NCI-H345 (cell line): ENCODE measurements at places on chromosomes 16 and 17.

- no peak for DNase-seq
Measured at GRCh38 chr17:26775219-26775822, 518.6 kb upstream of the WSB1 start.

DNA sequence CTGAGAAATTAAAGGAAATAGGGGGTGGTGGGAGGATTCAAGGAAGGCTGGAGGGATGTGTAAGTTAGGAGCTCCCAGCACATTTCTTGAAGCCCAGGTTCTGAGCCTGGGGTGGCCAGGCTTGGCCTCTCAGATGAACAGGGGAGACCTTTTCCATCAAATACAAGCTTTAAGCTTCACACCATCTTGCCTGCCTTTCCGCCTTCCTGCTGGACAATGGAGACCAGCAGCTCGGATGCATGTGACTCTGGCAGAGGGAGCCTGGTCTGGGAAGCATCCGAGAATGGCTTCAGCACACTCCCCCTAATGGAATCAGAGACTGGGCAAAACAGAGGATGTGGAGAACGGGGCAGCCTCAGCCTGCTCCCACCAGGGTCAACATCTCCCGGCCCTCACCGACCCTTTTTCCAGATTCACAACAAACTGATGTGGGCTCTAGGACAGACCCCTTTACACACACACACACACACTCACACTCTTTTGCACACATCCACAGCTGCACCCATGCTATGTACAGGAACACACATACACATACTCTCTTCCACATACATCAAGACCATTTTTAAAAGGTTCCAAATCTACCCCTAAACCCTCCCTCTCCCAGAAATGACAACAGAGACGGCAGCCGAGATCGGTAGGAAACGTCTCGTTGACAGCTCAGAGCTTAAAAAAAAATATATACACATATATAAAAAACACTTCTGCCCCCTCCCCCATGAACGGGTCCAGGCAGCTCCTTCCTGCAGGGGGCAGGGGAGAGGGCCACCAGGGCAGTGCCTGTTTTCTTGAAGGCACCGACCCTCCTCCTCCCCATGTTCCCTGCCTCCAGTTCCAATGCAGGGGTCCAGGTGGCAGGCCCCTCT, 6.5 kb upstream of the ATXN7L3 start:
- no peak for DNase-seq

- DNase-seq = no peak
Measured at GRCh38 chr16:14181371-14182050, 110.4 kb downstream of the MRTFB start.

DNA sequence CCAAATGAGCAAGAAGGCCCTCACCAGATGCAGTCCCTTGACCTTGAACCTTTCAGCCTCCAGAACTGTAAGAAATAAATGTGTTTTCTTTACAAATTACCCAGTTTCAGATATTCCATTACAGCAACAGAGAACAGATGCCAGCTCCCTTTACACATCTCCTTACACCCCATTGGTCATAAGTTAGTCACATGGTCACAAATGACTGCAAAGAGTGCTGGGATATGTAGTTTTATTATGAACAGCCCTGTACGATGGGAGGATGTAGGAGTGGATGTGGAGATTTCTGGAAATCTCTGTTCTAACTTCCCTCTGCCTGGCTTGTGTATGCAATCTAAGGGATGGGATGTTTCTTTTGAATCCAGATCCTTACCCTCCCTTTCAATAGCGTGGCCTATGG, 13.3 kb upstream of the RPL38 start:
- DNase-seq = peak; percentile 67

GRCh38 chr17:82956726-82957468, 117.1 kb upstream of the ZNF750 start:
- no peak for DNase-seq

- peak; percentile 33 for DNase-seq
Measured at GRCh38 chr17:15502369-15503112, 35.1 kb upstream of the CDRT4 start.

DNA sequence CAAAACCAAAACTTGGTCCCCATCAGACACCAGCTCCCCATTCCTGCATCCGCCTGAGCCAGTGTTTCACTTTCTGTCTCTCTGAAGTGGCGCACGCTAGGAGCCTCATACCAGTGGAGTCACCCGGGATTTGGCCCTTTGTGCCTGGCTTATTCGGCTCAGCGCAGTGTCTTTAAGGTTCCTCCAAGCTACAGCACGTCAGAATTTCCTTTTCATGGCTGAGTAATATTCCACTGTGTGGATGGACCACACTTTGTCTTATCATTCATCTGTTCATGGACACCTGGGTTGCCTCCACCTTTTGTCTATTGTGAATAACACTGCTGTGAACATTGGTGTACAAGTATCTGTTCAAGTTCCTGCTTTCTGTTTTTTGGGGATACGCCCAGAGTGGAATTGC, 45.2 kb upstream of the CHMP6 start:
- no peak for DNase-seq

GRCh38 chr17:73311428-73311780, 397 bp downstream of the CDC42EP4 start:
- DNase-seq = no peak

DNA sequence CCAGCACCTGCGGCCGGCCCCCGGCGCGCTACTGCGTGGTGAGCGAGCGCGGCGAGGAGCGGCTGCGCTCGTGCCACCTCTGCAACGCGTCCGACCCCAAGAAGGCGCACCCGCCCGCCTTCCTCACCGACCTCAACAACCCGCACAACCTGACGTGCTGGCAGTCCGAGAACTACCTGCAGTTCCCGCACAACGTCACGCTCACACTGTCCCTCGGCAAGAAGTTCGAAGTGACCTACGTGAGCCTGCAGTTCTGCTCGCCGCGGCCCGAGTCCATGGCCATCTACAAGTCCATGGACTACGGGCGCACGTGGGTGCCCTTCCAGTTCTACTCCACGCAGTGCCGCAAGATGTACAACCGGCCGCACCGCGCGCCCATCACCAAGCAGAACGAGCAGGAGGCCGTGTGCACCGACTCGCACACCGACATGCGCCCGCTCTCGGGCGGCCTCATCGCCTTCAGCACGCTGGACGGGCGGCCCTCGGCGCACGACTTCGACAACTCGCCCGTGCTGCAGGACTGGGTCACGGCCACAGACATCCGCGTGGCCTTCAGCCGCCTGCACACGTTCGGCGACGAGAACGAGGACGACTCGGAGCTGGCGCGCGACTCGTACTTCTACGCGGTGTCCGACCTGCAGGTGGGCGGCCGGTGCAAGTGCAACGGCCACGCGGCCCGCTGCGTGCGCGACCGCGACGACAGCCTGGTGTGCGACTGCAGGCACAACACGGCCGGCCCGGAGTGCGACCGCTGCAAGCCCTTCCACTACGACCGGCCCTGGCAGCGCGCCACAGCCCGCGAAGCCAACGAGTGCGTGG, 1.5 kb downstream of the NTN1 start:
- no peak for DNase-seq

DNA sequence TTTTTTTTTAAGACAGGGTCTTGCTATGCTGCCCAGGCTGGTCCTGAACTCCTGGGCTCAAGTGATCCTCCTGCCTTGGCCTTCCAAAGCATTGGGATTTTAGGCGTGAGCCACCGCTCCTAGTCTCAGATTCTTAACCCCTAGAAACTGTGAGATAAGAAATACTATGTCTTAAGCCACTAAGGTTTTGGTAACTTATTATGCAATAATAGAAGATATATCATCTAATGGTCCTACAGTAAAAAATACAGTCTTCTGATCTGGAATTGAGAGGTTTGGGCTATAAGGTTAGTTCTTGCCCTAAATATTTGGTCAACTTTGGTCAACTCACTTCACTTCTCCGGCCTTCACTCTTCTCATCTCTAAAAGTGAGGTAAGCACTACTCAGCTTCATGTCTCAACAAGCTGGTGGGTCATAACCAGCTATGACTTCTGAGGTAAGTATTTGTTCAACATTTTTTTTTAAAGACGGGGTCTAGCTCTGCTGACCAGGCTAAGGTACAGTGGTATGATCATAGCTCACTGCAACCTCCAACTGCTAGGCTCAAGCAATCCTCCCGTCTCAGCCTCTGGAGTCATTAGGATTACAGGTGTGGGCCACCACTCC, 14.7 kb downstream of the RAD51D start:
- DNase-seq = no peak

- DNase-seq = peak; percentile 55
Measured at GRCh38 chr17:73427198-73427597, 115.4 kb upstream of the CDC42EP4 start.

DNA sequence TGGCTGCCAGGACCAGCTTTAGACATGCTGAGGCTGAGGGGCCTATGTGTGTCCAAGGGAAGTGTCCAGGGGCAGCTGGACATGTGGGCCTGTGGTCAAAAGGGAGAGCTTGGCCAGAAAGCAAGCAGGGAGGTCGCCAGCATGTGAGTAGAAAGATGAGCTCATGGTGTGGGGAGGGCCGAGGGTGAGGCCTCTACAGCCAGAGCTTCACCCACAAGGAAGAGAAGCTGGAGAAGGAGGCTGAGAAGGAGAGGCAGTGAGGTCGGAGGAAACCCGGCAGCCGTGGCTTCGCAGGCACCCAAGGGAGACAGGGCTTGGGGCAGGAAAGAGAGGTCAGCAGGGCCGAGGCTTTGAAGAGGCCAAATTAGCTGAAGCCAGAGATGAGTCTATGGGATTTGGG, 4.0 kb upstream of the HSD11B2 start:
- DNase-seq = no peak

DNA sequence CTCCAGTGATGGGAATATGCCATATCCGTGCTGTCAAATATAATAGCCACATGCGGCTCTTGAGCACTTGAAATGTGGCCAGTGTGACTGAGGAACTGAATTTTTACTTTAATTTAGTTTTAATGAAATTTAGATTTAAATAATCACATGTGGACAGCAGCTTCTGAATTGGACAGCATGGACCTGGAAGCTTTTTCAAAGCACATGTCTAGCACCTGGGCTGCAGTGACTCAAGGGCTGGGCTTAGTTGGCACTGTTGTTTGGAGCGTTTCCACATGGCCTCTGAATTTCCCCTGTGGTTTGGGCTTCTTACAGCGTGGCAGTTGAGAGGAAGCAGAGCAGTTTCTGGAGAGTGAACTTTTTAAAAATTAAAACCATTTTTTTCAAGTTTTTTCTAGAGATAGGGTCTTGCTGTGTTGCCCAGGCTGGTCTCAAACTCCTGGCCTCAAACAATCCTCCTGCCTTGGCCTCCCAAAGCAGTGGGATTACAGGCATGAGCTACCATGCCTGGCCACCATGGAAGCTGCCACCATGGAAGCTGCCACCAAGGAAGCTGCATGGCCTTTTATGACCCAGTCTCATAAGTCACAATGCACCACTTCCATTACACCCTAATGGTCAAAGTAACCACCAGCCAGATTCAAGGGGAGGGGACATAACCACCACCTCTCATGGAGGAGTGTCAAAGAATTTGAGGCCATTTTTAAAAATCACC, 6.7 kb upstream of the TOB1 start:
- DNase-seq = no peak

DNA sequence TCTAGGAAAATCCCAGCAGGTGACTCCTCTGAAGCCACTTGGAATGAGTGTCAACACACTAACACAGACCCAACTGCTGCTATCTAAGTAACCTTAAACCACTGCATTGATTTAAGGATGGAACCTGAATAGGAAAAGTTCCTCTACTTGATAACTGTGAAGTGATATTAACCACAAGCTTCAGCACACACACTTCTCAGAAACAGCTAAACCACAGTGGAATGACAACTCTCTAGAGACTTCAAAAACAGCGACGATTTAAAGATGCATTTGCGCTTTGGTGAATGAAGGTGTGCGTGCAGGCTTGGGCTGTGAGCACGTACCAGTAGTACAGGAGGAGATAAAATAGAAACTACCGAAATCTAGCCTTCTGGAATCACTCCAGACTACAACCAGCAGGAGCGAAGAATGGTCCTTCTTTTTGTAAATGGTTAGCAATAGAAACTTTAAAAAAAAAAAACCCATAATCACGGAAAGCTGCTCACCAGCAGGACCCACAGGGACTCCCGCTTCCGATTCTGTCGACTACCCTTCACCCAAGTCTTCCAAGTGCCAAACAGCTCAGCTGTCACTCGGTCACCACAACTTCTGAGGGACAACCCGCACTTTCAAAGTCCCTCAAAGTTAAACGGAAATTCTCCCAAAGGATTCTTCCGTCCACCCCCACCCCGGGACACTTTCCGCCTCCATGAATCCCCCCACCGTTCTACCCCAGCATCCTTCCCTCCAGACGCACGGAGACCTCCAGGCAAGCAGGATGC, 137.7 kb upstream of the CORO6 start:
- no peak for DNase-seq

DNA sequence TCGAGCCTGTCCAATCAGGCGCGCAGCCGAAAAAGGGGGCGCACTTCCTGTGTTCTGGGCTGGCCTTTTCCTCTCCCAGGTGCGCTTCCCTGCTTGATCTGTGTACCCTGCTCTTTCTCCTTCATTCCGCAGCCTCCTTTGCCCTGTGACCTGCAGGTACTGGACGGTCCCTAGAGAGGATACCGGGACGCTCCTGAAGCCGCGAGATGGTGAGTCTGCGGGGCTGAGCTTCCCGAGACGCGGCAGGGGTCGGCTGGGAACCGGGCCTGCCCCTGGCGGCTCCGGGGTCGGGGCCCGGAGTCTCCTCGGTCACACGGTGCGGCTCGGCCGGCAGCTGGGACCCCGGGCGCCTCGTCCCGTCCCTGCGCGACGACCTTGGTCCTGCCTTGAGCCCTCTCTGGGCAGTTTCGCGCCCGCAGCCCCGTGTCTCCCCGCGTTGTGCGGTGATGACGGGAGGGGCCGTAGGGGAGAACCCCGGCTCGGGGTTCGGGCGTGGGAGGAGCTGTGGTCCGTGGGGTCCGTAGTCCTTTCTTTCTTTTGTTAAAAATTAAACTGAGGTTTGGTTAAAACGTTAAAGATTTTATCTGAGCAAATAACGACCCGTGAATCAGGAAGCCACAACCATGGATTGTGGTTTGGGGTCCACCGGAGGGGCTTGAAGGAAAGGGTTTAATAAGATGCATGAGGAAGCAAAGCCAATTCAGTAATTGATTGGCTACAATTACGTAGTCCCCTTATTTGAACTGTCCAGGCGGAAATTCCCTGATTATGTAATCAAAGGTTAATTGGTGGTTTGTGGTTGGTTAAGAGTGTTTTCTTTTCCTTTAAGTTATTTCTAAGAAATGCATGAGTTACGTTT, 172.8 kb upstream of the ZNF267 start:
- no peak for DNase-seq

GRCh38 chr17:45423975-45424335, 8.7 kb downstream of the ARHGAP27 start:
- DNase-seq = no peak

GRCh38 chr17:78168242-78168902, at the start of gene SYNGR2:
TSS of gene SYNGR2 (plus strand) at chr17:78168581. CDS start at chr17:78168617, 36 bp downstream.
- DNase-seq = peak; percentile 93

GRCh38 chr17:78624324-78625151, 47.3 kb upstream of the DNAH17 start:
- no peak for DNase-seq

- no peak for DNase-seq
Measured at GRCh38 chr17:70929226-70929625, 759.9 kb downstream of the KCNJ2 start.

DNA sequence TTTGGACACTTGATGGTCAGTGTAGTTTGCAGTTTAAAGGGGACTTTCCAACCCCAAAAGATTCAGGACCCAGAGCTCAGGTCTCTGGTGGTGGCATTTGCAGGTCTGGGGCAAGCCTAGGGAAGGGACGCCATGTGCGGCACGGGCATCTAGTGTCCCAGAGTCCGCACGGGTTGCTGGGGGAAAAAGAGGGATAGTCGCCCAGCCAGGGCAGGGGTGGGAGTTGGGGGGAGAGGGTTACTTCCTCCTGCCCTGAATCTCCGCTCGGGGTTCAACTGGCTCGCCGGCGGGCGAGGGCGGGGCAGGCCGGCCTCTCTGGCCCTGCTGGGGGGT, 239 bp upstream of the CA7 start:
- no peak for DNase-seq
